Keratinocyte (primary cell): ENCODE measurements at places on chromosomes 6 and 20.
A peak's percentile ranks its signal among the peaks of the same experiment; 100 is the strongest.

DNA sequence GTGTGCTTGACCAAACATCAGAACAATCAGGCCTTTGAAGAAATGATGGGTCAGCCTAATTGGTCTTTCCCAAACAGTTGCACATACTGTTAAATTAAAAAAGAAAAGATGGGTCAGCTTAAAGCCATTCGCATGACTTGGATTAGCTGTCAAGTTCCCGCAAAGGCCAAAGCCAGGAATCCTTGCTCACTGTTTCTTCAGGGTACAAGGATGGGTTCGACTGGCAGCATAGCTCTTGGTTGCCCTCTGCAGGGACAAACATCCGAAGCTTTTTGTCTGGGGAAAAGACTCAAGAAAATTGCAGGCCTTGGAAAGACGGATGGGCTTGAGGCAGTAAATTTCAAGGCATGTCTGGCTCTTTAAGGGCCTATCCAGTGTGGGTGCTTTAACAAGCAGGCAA, 168.0 kb downstream of the HDGFL1 start:
- H3K27ac ChIP-seq: no peak overlapping the region
- no peak overlapping the region for H3K4me3 ChIP-seq
- no peaks in the 10 kb centered on the region for H3K36me3 ChIP-seq
- H3K27me3 ChIP-seq: no peaks in the 10 kb centered on the region

GRCh38 chr6:136446579-136447187, 103.5 kb downstream of the MAP7 start:
- H3K4me3 ChIP-seq: no peak overlapping the region
- H3K27ac ChIP-seq: no peak overlapping the region
- H3K27me3 ChIP-seq: no peaks in the 10 kb centered on the region
- H3K4me1 ChIP-seq: no peaks in the 10 kb centered on the region

- no peaks in the 10 kb centered on the region for H3K36me3 ChIP-seq
- H3K4me1 ChIP-seq: no peaks in the 10 kb centered on the region
- H3K27ac ChIP-seq: no peak overlapping the region
- H3K4me3 ChIP-seq: no peak overlapping the region
- H3K27me3 ChIP-seq: no peaks in the 10 kb centered on the region
- no peak for DNase-seq
Measured at GRCh38 chr6:122877302-122877701, 88.2 kb downstream of the SMPDL3A start.

DNA sequence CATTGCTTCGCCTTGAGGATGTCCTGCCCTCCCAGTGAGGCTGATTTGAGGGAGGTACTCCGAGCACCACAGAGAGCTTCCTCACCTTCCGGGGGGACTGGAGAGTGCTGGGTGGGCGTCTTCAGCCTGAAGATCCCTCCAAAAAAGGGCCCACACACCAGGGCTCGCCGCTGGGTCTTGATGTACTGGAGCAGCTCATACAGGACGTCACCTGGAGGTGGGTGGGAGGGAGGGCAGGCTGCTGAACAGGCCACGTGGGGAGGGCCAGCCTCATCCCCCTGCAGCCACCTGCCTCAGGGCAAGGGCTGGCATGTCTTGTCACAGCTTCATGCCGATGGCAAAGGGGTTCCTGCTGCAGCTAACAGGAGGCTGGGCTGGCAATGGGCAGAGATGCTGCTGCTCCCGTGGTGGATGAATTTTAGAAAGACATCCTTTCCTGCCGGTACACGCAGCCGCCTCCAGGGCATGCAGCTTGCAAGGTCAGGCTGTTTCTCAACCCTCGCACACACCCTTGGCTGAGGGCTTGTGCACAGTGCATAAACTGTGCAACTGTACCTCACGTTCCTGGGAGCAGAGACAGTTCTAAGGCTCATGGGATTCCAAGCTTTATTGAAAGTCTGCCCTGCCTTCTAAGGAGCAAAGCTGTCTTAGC, 14.0 kb downstream of the ETV7 start:
- H3K27me3 ChIP-seq: peaks cover 8% of the 10 kb centered on the region
- no peaks in the 10 kb centered on the region for H3K36me3 ChIP-seq
- H3K4me3 ChIP-seq: no peak overlapping the region
- no peak overlapping the region for H3K27ac ChIP-seq

DNA sequence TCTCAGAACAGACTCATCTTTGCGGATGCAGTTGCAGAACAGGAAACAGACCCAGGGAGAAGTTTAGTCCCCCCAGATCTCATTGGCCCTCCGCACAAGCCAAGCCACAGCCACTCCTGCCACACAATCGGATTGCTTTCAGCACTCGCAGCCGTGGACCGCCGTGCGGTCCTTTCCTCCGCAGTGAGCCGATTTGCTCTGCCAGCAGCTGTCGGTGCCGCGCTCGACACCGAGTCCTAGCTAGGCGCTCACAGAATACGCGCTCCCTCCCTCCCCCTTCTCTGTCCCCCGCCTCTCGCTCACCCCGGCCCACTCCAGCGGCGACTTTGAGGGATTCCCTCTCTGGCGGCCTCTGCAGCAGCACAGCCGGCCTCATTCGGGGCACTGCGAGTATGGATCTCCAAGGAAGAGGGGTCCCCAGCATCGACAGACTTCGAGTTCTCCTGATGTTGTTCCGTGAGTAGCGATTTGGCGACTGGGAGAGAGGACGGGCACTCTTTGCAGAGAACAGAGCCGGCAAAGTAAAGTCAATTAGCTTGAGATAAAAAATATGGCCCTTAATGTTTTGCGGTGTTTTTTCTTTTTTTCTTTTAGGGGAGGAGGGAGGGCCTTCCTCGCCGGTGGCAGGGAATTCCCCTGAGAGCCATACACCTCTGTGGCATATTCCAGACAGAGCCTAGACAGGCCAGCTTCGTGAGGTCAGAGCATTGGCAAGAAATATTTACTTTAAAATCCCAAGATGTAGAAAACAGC, at the start of gene LAMP5:
Gene LAMP5 (plus strand): TSS at position 130 of the 753 bp plus-strand sequence. CDS start 263 bp downstream, at position 393.
- no peak within 1 kb of the TSS for H3K4me3 ChIP-seq
- H3K27ac ChIP-seq: no peak within 1 kb of the TSS
- H3K4me1 ChIP-seq: no peaks in the 10 kb centered on the region
- no peaks in the 10 kb centered on the region for H3K36me3 ChIP-seq

DNA sequence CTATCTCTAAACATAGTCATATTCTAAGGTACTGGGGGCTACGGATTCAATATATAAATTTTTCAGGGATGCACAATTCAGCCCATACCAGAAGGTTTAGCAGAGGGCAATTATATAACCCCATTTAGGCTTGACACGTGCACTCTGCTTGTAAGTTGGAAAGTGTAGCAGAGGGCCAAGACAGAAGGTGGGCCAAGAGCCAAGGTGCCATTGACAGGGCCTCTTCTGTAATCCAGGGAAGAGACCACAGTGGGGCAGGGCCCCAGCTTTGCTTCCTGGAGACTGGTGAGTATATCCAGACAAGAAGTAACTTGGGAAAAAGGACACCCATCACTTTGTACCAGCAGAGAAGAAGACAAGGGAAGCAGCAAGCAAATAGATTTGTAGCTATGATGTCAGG, 672.4 kb upstream of the MARCKS start:
- H3K4me3 ChIP-seq: no peak overlapping the region
- H3K27ac ChIP-seq: no peak overlapping the region
- H3K36me3 ChIP-seq: no peaks in the 10 kb centered on the region
- H3K4me1 ChIP-seq: peaks cover 12% of the 10 kb centered on the region

- no peaks in the 10 kb centered on the region for H3K4me1 ChIP-seq
- no peaks in the 10 kb centered on the region for H3K27me3 ChIP-seq
- DNase-seq: no peak
- no peak overlapping the region for H3K27ac ChIP-seq
- H3K36me3 ChIP-seq: no peaks in the 10 kb centered on the region
Measured at GRCh38 chr20:48283470-48284110, 498.3 kb upstream of the SULF2 start.

- H3K4me1 ChIP-seq: peaks cover 14% of the 10 kb centered on the region
- no peak for DNase-seq
- H3K27me3 ChIP-seq: no peaks in the 10 kb centered on the region
- H3K27ac ChIP-seq: peak overlapping the region; percentile 16
- no peak overlapping the region for H3K4me3 ChIP-seq
Measured at GRCh38 chr20:1761598-1761997, 104.0 kb upstream of the SIRPG start.

GRCh38 chr6:43623880-43624785, 4.9 kb downstream of the GTPBP2 start:
- no peak overlapping the region for H3K27ac ChIP-seq
- no peaks in the 10 kb centered on the region for H3K27me3 ChIP-seq
- peaks cover 49% of the 10 kb centered on the region for H3K36me3 ChIP-seq
- peaks cover 14% of the 10 kb centered on the region for H3K4me1 ChIP-seq

GRCh38 chr6:148238713-148239112, 103.9 kb upstream of the SASH1 start:
- H3K27ac ChIP-seq: no peak overlapping the region
- no peaks in the 10 kb centered on the region for H3K36me3 ChIP-seq
- no peaks in the 10 kb centered on the region for H3K27me3 ChIP-seq

DNA sequence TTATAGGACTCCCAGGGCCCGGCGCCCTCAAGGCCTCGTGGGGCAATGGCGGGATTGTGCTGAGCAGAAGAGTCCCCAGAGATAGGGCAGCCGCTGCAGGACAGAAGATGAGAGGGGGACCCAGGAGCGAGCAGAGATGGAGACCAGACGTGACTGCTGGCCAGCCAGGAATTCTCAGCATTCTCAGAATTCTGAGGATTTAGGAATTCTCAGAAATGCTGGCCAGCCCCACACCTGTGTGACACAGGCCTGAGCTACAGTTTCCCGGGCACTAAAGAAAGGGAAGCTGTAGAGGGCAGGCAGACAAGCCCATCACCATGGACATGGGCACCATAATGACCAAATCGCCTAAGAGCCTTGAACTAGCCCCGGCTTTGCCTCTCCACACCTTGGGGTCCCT, 186.2 kb upstream of the CDH4 start:
- H3K27me3 ChIP-seq: peaks cover 24% of the 10 kb centered on the region
- no peaks in the 10 kb centered on the region for H3K36me3 ChIP-seq
- H3K4me1 ChIP-seq: no peaks in the 10 kb centered on the region
- H3K27ac ChIP-seq: no peak overlapping the region
- H3K4me3 ChIP-seq: no peak overlapping the region

GRCh38 chr6:45836984-45837383, 178.7 kb downstream of the CLIC5 start:
- H3K4me1 ChIP-seq: peaks cover 20% of the 10 kb centered on the region
- no peaks in the 10 kb centered on the region for H3K36me3 ChIP-seq
- no peak overlapping the region for H3K4me3 ChIP-seq
- no peaks in the 10 kb centered on the region for H3K27me3 ChIP-seq

DNA sequence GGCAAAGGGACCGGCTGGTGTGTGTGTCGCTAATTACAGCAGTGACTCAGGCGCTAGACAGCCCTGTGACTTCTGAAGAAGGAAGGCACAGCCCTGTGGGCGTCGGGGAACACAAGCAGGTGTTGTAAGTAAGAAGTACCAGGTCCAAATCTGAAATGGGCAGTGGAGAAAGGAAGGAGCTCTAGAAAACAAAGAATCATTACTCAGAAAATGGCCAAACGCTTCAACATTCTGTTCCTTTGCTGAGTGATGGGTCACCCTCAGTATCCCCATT, 106.8 kb downstream of the PXDC1 start:
- H3K4me1 ChIP-seq: no peaks in the 10 kb centered on the region
- no peak overlapping the region for H3K4me3 ChIP-seq
- no peaks in the 10 kb centered on the region for H3K36me3 ChIP-seq
- no peak for DNase-seq
- H3K27me3 ChIP-seq: peaks cover 6% of the 10 kb centered on the region
- H3K27ac ChIP-seq: no peak overlapping the region

- no peak overlapping the region for H3K4me3 ChIP-seq
- H3K36me3 ChIP-seq: peaks cover 4% of the 10 kb centered on the region
- no peaks in the 10 kb centered on the region for H3K27me3 ChIP-seq
- DNase-seq: no peak
- peaks cover 22% of the 10 kb centered on the region for H3K4me1 ChIP-seq
- no peak overlapping the region for H3K27ac ChIP-seq
Measured at GRCh38 chr6:83311231-83311630, 118.1 kb downstream of the RWDD2A start.

GRCh38 chr6:33108307-33108706, 32.5 kb downstream of the HLA-DPB1 start:
- DNase-seq: no peak
- H3K4me1 ChIP-seq: no peaks in the 10 kb centered on the region
- peaks cover 16% of the 10 kb centered on the region for H3K27me3 ChIP-seq

- DNase-seq: no peak
- H3K27ac ChIP-seq: no peak overlapping the region
- H3K4me1 ChIP-seq: no peaks in the 10 kb centered on the region
- no peaks in the 10 kb centered on the region for H3K27me3 ChIP-seq
- H3K36me3 ChIP-seq: no peaks in the 10 kb centered on the region
Measured at GRCh38 chr6:816510-817084, 123.7 kb upstream of the EXOC2 start.

- no peak for DNase-seq
- no peaks in the 10 kb centered on the region for H3K27me3 ChIP-seq
- H3K36me3 ChIP-seq: peaks cover 27% of the 10 kb centered on the region
- H3K4me1 ChIP-seq: peaks cover 22% of the 10 kb centered on the region
- peak overlapping the region; percentile 59 for H3K27ac ChIP-seq
Measured at GRCh38 chr6:30914854-30915590, 984 bp downstream of the VARS2 start.

DNA sequence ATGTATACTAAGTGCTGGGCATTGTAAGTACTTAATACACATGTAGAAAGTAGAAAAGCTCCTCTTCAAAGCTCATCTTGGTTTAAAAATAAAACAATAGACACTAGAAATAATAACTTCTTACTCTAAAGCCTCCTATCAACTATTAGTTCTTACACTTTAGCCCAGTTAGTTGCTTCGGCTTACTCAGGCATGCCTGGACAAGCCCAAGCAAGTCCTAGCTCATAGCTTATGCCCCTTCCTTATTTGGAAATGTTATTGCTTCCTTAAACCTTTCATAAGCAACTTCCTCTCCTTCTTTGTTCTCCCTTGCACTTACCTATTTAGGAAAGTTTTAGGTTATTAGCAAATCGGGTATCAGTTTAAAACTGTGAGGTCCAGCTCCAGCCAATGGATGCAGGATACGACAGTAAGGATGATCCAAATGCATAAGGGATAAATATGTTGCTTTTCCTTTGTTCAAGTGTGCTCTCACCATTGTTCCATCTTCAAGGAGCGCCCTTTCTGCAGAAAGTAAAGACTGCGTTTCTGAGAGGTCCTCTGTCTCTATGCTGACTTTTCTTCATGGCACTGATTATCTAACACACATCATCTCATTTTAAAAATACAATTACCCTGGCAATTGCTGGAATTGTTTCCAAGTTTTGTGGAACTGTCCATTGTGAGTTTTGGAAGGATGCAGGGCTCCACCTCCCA, 12.3 kb downstream of the TMEM30A start:
- no peak for DNase-seq
- H3K27me3 ChIP-seq: no peaks in the 10 kb centered on the region
- no peak overlapping the region for H3K4me3 ChIP-seq
- peaks cover 3% of the 10 kb centered on the region for H3K36me3 ChIP-seq

GRCh38 chr20:37673444-37673843, 20.4 kb upstream of the CTNNBL1 start:
- no peak overlapping the region for H3K27ac ChIP-seq
- peaks cover 6% of the 10 kb centered on the region for H3K4me1 ChIP-seq
- no peak overlapping the region for H3K4me3 ChIP-seq

GRCh38 chr6:139174961-139175360, 40.1 kb downstream of the HECA start:
- DNase-seq: no peak
- H3K4me1 ChIP-seq: peaks cover 11% of the 10 kb centered on the region
- no peak overlapping the region for H3K4me3 ChIP-seq
- no peaks in the 10 kb centered on the region for H3K27me3 ChIP-seq
- peaks cover 9% of the 10 kb centered on the region for H3K36me3 ChIP-seq
